ENCODE measurements at places on chromosomes 5 and 9.

- no peak for DNase-seq
Observed at GRCh38 chr5:67395790-67396418, 199.3 kb upstream of the CD180 start.

DNA sequence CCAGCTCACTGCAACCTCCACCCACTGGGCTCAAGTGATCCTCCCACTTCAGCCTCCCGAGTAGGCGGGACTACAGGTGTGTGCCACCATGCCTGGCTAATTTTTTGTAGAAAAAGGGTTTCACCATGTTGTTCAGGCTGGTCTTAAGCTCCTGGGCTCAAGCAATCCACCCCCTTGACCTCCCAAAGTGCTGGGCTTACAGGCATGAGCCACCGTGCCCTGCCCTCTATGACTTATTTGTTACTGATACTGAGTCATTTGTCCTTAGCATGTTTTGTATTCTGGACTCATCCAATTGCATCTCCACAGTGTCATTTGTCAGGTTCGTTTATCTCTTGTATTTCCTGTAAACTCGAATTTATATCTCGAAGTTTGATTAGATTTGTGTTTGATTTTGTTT is 2.7 kb upstream of the ITK start:
- DNase-seq: no peak

DNA sequence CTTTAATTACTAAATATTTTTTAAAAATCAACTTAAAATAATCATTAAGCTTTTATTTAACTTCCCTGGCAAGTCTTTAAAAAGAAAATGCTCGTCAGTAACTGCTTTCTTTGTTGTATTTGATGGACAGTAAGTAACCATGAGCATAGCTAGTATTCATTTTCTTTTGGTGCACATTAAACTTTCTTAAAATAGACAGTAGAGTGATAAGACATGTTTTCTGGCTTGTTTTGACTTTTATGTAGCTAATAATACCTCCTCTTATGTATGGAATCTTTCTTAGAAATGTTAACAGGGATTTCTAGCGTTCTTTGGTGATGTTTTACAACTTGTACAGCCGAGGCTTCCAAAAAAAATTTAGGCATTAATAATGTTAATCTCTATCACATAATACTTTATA is 22.6 kb downstream of the FBXO38 start:
- no peak for DNase-seq

DNA sequence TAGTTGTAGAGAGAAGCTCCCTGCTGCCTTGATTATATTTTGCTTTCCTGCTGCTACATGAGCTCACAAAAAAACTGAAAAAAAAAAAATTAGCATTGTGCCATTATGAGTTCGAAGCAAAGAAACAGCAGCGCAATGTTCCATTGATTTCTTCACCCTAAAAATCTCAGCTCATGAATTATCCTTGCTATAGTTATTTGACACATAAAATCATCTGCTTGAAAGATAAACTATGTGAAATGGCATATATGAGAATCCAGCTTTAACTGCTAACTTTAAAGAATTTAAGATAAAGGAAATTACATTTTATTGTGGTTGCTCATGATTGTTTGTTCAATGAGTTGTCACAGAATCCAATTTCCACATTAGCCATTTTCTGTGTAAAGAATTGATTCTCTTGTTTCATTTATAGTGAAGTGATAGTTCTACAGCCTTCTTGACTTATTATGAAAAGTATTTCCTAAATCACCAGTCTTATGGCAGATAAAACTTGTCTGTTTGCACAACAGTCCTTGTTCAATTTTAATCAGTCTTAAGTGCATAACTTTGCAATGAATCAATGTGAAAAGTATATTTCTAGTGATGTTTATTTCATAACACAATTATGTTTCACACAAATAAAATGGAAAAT is 1275.0 kb upstream of the CDH9 start:
- DNase-seq: no peak

DNA sequence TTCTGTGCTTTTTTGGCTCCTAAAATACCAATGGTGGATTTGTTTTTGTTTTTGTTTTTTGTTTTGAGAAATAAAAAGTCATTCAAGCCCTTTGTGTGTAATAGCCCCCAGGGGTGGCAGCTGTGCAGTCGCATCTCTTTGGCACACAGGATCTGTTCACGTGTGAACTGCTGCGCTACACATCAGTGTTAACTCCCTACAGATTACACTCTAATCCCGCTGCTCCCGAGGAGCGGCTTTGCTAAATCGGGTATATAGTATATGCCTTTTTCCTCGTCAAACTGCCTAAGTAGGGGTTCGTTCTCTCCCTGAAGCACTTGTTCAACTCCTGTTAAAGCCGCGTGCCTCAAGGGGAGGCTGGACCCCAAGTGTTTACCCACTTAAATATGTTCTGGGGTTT is 22.3 kb downstream of the ZBTB34 start:
- DNase-seq: no peak

- DNase-seq: peak; percentile 7
Observed at GRCh38 chr9:23587433-23587832, 238.6 kb downstream of the ELAVL2 start.

GRCh38 chr9:89843591-89843990 is 238.8 kb downstream of the GADD45G start:
- no peak for DNase-seq

DNA sequence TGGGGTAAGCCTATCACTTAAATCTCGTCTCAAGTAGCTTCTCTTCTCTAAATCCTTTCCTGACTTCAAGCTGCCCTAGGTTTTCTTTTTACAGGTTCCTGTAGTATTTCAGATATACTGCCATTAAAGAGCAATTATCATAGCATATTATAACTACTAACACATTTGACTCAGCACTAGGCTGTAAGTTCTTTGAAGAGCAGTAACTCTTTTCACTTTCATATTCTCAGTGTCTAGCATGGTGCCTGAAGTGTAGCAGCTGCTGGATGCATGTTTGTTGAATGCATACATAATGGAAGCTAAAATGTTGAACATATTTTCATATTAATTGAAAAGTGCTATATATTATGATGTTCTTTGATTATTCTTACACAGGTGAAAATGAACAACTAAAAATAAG is 22.5 kb downstream of the CCDC152 start:
- no peak for DNase-seq

DNA sequence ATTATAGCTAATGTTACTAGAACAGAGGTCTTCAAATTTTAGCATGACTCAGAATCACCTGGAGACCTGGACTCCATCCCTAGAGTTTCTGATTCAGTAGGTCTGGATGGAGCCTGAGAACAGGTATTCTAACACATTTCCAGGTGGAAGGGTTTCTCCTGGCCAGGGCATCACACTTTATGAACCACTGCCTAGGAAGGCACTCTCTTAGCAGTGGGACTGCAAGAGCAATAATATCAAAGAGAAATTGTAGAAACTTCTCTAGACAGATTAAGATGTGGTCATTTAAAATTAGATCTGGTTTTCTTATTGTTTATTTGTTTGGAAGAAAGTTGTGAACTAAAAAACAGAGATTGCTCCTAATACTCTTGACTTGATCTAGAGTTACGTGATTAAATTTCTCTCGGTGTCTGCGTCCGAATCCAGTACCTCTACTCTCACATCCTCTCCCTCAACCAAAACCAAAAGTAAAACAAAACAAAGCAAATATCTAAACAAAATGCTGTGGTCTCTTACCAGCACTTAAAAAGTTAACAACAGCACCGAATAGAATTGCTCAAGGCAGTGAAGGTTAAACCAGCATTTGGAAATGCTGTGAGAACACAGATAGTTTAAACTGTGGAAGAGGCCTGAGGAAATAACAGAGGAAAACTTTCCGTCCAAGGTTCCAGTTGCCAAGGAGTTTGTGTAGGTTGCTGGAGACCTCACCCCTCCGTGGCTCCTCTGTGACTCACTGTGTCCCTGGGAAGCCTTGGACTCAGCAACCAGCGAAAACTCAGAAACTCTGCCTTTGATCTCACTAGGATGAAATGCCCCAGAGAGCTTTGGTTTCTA is 193.4 kb downstream of the ARRDC3 start:
- DNase-seq: no peak

GRCh38 chr9:71308454-71308853 is 187.0 kb upstream of the TRPM3 start:
- no peak for DNase-seq

DNA sequence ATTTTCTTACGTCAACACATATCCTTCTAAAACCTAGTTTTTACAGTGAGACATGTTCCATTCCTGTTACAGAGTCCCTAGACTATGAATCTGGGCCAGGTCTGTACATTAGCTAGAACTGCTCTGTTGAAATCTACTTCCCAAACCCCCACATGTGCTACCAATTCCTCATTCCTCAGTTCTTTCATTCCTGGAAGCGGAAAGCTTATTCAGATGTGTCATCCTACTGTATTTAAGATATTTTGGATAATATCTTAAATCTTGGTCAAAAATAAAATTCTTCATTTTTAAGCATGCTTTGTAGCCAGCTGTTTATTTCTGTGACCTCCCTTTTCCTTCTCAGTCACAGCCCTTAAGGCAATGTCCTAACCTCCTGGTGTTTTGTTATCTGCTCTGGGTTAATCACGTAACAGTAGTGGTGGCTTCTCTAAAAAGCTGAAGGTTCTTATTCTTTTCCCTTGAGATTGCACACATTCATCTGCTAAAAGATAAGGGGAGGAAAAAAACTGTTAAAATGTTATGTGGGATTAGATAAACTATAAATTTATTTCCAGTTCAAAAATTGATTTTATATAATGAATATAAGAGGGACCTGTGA is 35.6 kb downstream of the GLRX start:
- no peak for DNase-seq

DNA sequence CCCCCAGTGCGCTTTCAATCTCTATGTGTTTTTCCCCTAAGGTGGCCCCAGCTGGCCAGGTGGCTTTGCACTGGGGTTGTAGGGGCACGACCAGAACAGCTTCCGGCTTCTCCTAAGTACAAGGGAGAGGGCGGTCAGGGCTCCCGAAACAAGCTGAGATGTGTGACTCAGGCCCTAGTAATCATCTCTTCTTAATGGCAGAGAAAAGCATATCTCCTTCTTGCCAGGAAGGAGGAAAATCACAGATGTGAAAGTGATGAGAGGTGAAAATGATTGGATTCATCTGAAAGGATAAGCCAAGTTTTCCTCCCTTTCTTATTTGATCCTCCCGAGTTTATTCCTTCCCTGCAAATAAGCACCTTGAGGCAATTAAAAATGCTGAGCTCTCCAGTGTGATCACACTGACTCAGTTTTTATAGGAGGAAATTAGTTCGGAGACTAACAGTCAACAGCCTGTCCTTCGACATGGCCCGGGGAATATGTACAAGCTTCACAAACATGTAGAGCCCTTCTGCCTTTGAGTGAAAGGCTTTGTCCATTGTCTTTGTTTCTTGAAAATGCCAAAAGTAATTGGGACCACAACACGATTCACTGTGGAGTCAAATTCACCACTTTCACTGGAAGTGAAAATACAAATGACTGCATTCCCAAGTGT is 514.8 kb downstream of the PSAT1 start:
- DNase-seq: no peak

DNA sequence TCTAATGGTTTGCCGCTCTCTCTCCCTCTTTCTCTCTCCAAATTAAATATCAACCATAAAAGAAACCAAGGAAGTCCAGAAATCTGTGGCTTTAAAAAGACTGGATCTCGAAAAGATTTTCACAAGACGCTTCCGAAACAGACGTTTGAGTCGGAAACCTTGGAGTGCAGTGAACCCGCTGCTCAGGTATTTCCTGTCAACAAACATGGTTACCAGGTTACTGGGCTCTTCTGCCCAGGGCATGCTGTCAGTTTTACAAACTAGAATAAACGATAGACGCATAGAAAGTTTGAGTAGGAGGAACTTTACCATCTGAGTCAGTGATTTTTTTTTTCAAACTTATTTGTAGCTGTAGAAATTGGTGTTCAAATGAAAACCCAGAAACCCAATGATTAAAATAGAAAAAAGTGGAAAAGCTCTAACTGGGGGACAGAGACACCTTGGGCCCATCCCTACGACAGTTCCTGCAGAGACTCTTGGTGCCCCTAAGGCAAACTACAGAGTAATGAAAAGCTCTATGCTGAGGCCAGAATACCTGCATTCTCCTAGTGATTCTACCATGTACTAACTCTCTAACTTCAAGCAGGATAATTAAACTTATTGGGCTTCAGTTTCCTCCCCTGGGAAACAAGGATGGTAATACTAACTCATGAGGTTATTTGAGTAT is 90.0 kb downstream of the DOCK8 start:
- DNase-seq: no peak

GRCh38 chr5:128358826-128359225 is 179.2 kb downstream of the FBN2 start:
- no peak for DNase-seq

DNA sequence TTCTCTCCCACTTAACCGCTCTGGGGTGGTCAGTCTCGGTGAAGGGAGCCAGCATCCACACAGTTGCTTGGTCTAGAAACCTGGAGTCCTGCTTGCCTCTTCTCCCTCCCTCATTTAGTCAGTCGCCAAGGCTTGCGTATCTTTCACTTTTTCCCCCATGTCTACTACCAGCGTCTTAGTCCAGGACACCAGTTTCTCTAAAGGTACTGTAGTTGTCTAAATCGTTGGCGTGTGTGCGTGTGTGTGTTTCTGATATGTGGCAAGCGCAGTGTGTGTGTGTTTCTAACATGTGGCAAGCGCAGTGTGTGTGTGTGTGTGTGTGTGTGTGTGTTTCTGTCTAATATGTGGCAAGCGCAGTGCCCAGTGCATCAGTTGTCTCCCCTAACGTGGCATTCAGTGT is 641 bp downstream of the ATP6V1G1 start:
- DNase-seq: no peak

DNA sequence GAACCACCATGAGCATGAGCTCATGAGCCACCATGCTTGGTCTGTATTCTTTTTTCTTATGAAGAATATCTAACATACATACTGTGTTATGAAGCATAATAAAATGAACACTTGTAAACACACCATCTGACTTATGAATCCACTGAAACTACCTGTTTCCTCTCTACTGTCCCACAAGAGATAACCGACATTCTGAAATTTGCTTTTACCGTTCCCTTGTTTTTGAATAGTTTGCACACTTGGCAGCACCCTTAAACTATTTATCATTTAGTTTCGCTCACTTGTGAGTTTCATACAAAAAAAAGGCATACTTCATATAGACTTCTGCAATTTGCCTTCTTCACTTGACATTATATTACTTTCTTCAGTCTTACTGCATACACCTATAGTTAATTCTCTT is 8.9 kb downstream of the LARS1 start:
- DNase-seq: no peak

GRCh38 chr9:127611603-127611898 is 526 bp upstream of the STXBP1 start:
- no peak for DNase-seq

GRCh38 chr5:34545626-34546025 is 110.5 kb upstream of the RAI14 start:
- DNase-seq: no peak

Measured in retinal pigment epithelial cell (primary cell).